Renal pelvis (tissue), 12 donors: ENCODE measurements at places on chromosomes 2 and 18. TPM values are rescaled to one million over a fixed set of nuclear protein-coding genes. Genes with fewer than 3 reads are reported as not detected.

VAMP5 gene
- 46.1 TPM for polyA plus RNA-seq

MAP3K19 gene
- polyA plus RNA-seq = 0.36 TPM

ERBB4 gene
- polyA plus RNA-seq = 57.4 TPM

ELOA2 gene
- polyA plus RNA-seq = not detected

OSGEPL1 gene
- polyA plus RNA-seq = 23.5 TPM

CRYBA2 gene
- not detected for polyA plus RNA-seq

KIAA2012 gene
- 0.11 TPM for polyA plus RNA-seq

PAX8 gene
- 298 TPM for polyA plus RNA-seq

DPYSL5 gene
- 7.2 TPM for polyA plus RNA-seq

ATP6V1C2 gene
- polyA plus RNA-seq = 10.7 TPM

ZNF385B gene
- 12.1 TPM for polyA plus RNA-seq

UGT1A10 gene
- not detected for polyA plus RNA-seq

CXCR1 gene
- polyA plus RNA-seq = not detected

ZNF396 gene
- 6.2 TPM for polyA plus RNA-seq

SCYGR5 gene
- not detected for polyA plus RNA-seq

ANO7 gene
- polyA plus RNA-seq = 2.1 TPM

DSC3 gene
- 2.6 TPM for polyA plus RNA-seq

AKAIN1 gene
- not detected for polyA plus RNA-seq

ST8SIA3 gene
- not detected for polyA plus RNA-seq

TMEM169 gene
- polyA plus RNA-seq = 12.8 TPM

CABLES1 gene
- 24.5 TPM for polyA plus RNA-seq

CXCR2 gene
- polyA plus RNA-seq = 0.14 TPM

ANKRD30BL gene
- 0.52 TPM for polyA plus RNA-seq

CD226 gene
- polyA plus RNA-seq = 2.7 TPM
